ENCODE measurements at places on chromosomes 7 and 10.
A peak's percentile ranks its signal among the peaks of the same experiment; 100 is the strongest.

- DNase-seq: no peak
Observed at GRCh38 chr10:51129946-51130544, 55.8 kb downstream of the PRKG1 start.

- no peak for DNase-seq
Observed at GRCh38 chr10:77563638-77564270, 73.9 kb downstream of the KCNMA1 start.

- DNase-seq: peak; percentile 40
Observed at GRCh38 chr7:2613931-2614600, 17.7 kb upstream of the TTYH3 start.

GRCh38 chr10:45548068-45548467 is 124.5 kb downstream of the ZFAND4 start:
- no peak for DNase-seq

DNA sequence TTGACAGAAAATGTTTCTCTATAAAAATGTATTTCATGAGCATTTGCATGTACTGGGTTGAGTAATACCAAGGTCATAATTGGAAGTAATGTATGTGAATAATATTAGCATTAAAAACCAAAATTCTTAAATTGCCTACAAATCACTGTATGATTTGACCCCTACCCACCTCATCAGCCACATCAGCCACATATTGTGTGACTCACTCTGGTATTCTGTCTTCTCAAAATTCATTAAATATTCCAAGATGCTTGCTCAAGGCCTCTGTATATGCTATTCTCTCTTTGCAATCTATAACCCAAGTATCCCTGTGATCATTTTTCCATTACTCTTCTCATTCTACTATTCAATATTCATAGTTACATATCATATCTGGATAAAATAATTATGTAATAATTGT is 21.4 kb downstream of the POT1 start:
- DNase-seq: no peak

DNA sequence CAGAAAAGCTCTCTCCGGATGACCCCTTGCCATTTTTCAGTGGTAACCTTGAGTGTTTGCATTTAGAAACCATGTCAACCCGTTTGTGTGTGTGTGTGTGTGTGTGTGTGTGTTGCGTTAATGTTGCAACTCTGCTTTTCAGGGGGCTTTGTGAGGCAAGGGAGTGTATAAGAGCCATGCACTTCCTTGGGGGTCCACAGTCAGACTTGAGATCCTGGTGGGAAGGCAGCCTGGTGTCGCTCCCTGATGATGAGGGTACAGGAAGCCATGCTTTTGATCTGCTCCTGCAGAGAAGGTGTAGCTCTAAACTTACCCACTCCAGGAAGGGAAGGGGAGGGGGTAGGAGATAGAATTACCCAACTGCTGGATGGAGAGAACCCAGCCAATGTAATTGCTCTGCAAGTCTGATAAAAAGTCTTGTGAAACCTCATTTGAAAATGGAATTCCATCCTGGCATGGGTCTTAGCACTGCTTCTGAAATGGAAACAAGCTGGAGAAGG is 10.7 kb downstream of the GRK5 start:
- no peak for DNase-seq

- DNase-seq: no peak
Observed at GRCh38 chr7:70893422-70893821, 238.5 kb upstream of the GALNT17 start.

DNA sequence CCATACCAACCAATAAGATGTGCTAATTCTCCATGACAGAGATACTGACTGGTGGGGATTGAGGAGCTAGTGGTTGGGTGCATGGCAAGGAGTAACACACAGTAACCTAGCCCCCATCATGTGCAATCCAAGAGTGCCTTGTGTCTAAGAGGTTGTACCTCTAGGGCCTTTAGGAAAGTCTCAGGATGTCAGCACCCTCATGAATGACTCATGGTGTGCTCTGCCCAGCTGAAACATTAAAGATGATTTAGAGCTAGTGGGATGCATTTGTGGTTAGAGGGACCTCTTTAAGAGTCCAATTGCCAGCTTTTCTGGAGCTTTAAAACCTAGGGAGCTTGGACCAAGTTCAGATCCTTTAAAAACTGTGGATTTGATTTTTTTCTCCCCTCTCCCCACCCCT is 181.1 kb downstream of the HERPUD2 start:
- DNase-seq: no peak

DNA sequence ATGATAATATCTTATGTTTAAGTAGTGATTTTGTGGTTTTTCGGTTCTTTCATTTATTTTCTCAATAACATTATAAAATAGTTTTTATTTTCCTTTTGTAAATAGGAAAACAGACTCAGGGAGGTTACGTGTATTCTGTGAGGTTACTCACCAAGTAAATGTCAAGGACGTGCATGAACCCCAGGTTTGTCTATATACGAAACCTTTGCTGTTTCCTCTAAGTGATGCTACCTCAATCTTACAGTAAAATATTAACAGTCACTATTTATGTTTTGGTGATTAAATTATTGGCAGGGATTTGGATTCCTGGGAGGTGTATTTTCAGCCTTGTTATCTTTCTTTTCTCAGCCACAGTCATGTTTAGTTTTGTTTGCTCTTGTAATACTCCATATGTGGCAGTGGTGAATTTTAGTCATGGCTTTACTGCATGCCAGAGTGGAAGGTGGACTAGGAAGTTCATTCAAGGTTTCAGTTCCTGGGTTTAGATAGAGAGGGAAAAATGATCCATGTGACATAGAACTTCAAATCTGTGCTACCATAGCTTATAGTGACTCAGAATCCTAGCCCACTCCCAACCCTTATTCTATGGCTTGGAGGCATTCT is 139.9 kb downstream of the ARL4A start:
- no peak for DNase-seq

DNA sequence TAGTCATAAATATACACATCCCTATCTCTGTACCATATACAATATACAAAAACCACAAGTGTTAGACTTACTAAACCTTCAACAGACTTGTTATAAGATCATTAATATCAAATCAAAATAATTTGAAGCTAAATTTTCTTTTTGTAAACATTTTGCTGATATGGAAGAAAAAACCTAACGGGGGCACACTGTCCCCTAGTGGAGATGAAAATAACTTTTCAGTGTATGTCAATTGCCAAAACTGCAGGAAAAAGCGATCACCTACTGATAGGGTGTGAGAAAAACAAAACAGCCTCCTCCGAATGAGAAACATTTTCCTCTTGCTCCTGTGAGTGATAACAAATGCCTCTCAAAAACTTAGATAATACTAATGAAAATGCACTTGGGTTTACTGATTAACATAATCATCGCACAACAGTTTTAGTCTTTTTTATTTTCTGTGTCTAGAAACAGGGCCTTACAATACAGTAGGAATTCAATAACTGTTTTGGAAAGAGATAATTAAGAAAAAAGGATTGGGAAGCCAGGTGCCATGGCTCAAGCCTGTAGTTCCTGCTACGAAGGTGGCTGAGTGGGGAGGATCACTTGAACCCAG is 322.7 kb downstream of the CRPPA start:
- no peak for DNase-seq

DNA sequence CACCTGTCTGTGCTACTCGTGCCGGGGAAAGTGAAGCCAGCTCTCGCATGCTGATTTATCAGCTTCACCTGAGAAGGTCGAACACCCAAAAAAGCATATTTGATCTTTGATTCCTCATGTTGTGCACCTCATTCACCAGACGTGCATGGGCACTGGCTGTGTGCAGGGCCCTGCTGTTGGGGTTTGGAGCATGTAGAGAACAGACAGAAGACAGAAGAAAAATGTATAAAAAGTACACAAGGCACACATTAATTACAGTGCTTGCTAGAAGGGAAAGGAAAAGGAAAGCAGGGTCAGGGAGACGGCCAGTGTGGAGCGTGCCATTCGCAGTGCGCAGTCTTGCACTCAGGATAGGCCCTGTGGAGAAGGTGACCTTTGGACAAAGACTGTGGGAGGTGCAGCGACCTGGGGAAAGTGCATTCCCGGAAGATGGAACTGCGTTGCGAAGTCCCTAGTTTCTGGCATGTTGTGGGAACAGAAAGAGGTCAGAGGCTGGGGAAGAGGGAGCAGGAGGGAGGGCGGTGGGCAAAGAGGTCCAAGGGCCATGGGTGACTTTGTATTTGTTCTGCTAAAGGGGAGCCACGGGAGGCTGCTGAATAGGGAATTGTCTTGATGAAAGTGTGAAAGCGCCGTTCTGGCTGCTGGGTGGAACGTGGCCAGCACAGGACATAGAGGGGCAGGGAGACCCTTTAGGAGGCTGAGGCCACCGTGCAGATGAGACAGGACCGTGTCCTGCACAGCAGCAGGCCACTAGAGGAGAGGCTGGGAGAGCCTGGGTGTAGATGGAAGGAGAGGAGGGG is 232.8 kb downstream of the GLRX3 start:
- DNase-seq: no peak

DNA sequence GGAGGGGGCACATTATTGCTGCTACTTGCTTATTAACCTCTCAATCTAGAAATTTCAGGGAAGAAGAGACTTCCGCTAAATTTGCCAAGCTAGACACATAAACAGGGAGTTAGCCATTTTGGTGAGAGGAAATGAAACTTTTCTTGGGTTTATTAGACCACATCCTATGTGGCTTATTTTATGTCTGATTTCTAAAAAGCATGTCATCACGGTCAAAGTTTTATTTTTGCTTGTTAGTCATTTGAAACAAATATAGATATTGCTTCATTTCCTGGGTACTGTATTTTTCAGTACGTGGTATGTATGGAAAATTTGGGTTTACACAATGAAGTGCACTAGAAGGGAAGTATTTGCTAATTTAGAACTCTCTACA is 144.1 kb downstream of the TCF7L2 start:
- DNase-seq: no peak

DNA sequence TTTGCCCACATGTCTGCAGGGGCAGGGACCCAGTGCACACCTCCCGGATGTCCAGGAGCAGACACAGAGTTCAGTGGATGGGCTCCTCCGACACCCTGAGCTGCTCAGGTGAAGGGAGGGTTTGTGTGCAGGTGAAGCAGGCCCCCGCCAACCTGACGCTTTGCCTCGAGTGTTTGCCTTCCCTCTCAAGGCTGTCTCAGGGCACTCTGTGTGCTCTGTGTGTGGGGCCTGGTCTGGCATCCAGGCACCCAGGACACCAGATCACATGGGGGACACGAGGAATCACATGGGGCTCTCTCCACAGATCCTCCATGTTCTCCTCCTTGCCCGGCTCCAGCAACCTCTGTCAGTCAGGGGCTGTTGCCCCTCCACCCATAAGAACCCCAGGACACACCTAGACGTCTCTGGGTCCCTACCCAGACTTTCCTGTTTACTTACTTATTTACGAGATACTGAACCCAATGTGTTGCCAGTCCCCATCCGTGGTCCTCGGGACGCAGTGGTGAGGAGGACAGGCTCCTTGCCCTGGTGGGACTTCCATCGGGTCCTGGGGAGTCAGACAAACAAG is 99.5 kb downstream of the HTR5A start:
- DNase-seq: no peak

DNA sequence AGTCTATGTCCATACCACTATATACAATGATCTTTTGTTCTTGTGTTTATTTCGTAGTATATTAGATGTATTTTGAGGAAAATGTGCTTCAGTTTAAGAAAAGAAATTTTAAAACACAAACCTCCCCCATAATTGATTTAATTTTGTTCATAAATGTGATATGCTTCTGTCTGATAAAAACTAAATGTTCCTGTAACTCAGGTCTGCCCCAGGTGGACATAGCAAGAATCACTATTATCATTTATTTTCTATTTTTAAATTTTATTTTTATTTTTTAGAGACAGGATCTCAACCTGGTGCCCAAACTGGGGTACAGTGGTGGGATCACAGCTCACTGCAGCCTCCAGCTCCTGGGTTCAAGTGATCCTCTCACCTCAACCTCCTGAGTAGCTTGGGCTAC is 43.2 kb downstream of the BEND7 start:
- DNase-seq: no peak

DNA sequence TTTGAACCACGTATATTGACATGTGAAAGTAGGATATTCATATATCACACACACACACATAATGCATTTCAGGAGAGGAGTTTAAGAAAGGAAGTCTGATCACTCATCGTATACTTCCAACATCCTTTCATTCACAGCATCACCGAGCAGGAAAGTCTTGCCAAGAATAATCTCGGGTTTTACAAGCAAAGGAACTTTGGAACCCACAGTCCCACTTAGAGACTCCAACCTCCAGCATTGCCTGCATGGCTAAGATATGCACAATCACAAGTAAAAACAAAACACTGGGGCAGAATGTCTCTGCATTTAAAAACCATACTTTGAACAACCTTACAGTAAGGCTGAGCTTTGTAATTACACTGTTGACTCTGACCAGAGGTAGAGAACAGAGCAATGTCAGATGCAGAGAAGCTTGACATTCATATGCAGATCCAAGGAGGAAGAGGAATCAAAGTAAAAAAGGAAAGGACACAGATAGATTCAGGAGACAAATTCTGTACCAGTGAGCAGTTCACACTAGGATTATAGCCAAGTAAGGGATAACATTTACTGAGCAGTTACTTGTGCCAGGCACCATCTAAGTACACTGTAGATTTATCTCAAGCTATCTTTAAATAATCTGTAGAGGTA is 14.8 kb downstream of the THSD7A start:
- no peak for DNase-seq

- DNase-seq: no peak
Observed at GRCh38 chr10:23474626-23475025, 35.8 kb downstream of the OTUD1 start.
